ENCODE measurements at places on chromosomes 7 and 10.

GRCh38 chr10:80187465-80188409, 17.6 kb downstream of the ANXA11 start:
- no peak for DNase-seq

DNA sequence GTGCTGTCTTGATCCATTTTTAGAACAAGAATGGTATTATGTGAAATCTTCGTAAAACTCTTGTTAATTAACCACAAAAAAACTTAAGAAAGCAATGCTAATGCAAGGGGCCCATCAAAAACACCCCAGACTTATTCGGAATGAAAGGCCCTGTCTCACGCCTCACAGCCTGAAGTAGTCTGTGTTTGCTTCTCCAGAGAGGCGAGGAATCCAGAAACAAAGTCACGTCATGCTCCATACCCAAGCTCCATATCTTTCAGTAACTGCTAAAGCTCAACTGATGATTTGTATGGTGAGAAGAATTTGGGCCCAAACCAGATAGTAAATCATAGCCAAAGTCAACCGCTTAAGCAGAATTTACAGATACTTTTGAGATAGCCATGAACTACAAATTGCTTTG, 155.4 kb downstream of the ATE1 start:
- peak; percentile 15 for DNase-seq

DNA sequence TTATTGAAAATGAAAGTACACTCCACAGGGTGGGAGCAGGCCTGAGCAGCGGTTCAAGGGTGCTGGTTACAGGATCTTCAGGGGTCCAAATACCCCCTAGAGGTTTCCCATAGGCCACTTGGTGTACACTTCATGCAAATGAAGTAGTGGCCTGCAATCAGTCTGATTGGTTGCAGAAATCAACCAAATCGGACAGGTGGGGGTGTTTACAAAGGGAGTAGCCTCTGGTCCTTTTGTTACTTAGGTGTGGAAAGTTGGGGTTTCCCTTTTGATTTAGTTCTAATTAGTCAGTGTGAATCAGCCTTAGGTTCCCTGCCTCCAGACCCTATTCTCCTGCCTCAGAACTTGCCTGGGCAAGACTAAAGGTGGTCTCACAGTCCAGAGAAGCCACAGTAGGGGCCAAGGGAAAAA, 49.6 kb downstream of the SYPL1 start:
- no peak for DNase-seq

DNA sequence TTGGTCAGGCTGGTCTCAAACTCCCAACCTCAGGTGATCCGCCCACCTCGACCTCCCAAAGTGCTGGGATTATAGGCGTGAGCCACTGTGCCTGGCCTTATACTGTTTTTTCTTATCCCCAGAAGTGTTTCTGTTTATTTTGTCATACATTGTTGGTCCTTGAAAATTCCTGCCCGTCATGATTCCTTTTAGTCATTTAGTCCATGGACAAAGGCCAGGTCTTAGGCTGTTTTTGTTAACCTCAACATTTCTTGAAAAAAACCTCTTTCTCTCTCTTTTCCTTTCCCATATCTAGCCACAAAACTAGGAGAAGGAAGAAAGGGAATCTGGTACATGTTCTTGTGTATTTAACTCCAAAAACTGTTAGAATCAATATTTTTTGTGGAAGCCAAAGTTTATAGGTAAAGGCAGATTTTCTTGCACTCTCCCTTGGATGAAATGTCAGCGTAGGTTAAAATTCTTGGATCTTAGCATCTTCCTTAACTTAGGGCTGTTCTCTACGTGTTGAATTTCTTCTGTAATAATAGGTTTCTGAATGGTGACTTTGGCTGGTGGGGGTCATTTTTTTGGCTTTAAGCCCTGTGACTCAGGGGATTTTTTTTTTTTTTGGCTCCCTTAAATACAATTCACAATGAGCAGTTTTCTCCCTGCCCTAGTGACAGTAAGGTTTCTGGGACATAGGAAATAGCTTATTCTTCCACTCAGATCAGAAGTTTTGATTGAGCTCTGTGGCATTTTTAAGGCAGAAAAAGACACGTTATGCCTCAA, 500.8 kb downstream of the AUTS2 start:
- no peak for DNase-seq

GRCh38 chr10:74650613-74651012, 175.8 kb upstream of the KAT6B start:
- DNase-seq = no peak

- peak; percentile 50 for DNase-seq
These were observed 131.1 kb upstream of the CDK1 start for GRCh38 chr10:60646966-60647796.

GRCh38 chr7:70171369-70171920, 573.2 kb downstream of the AUTS2 start:
- no peak for DNase-seq

DNA sequence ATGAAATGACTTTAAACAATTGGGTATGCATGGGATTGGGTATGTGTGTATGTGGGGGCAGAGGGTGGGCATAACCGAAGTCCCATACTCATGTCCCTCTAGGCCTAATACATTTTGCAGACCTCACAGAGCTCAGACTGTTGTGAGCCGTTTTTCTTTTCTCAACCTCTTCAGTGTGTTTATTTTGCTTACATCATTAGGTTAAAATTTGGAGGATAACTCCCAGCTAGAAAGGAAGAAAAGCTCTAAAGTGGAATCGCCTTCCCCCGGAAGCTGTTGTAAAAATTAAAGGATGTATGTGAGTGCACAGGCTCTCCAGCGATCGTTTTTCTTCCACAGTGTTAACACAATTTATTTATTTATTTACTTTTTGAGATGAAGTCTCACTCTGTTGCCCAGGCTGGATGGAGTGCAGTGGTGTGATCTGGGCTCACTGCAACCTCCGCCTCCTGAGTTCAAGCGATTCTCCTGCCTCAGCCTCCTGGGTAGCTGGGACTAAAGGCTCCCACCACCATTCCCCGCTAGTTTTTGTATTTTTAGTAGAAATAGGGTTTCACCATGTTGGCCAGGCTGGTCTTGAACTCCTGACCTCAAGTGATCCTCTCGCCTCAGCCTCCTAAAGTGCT, 1.5 kb upstream of the H2AZ2 start:
- no peak for DNase-seq

DNA sequence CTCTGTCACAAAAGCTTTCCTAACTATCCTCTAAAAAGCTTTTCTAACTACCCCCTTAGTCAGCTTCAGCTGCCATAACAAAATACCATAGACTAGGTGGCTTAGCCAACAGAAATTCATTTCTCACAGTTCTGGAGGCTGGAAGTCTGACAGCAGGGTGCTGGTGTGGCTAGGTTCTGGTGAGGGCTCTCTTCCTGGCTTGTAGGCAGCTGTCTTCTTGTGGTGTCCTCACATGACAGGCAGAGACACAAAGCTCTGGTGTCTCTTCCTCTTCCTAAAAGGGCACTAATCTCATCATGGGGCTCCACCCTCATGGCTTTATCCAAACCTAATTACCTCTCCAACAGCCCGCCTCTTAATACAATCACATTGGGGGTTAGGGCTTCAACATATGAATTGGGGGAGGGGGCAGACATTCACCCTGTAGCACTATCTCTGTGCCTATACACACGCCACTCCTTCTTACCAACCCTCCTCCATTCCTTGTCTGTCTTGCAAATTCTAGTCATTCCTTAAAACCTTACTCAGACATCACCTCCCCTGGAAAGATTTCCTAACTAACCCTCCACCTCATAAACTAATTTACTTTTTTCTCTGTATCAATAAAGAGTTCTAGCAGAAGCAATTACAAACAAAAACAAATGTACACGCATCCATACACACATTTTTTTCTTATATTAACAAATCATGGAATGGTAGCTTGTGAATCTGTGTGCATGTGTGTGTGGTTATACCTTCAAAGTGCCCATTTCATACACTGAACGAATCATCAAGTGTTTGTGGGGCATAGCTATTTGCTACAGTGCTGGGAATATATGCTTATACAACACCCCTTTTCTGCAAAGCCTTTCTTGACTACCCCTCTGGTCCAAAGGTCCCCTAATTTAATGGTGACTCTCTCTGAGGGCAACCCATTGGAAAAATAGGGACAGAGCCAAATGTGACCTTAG, 26.4 kb downstream of the RHOBTB1 start:
- no peak for DNase-seq

DNA sequence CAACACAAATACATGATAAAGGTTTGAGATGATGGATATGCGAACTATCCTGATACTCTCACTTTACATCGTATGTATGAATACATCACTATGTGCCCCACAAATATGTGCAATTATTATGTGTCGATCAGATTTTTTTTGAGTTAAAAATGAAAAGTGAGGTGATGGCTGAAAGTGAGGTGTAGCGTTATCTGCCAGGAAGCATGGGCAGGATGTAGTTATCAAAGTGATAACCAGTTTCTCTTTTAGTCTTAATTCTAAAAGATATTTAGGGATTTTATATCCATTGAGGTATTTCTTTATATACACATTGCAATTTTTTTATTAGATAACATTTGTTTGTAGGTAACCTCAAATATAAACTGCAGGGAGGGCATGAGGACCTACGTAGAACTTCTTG, 15.6 kb upstream of the KLF6 start:
- DNase-seq = no peak

DNA sequence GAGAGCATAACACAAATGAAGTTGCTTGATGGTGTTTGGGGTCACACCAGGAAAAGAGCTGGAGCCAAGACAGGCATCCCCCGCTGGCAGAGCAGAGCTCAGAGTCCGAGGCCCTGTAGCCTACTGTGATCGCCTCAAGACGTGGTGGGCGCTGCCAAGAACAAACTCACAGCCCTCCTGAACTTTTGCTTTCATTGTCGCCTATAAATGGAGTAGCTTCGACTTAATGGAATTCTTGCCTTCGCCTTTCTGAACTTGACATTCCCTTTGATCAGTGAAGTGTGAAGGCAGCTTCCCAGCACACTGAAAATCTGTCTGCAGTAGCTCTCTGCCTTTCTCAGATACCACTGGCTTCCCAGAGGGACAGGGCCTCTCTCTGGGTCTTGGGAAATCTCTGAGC, 21.3 kb downstream of the CPXM2 start:
- DNase-seq = no peak

- no peak for DNase-seq
These were observed 45.4 kb upstream of the NPSR1 start for GRCh38 chr7:34612661-34613060.

DNA sequence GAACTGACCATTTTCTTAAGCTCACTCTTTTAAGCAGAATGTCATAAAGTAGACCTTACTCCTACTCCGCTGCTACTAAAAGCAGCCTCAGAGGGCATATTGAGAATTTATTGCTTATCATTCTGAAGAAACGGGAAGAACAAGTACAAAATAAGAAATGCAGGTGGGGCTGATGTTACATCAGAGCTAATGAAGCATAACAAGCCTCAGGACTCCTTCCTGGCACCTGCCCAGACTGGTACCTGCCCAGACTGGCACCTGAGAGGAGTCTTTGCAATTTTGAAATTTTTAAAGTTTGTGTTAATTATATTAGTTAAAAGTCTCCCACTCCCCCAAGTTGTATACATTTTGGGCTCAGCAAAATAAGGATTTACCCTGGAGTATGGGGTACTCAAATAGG, 162.4 kb downstream of the SEMA3E start:
- DNase-seq = no peak

Measured in urinary bladder (tissue), 4 donors.